ENCODE measurements at places on chromosomes 3 and 15. TPM values are rescaled to one million over a fixed set of nuclear protein-coding genes. Genes with fewer than 3 reads are reported as not detected.
A peak's percentile ranks its signal among the peaks of the same experiment; 100 is the strongest.

DNA sequence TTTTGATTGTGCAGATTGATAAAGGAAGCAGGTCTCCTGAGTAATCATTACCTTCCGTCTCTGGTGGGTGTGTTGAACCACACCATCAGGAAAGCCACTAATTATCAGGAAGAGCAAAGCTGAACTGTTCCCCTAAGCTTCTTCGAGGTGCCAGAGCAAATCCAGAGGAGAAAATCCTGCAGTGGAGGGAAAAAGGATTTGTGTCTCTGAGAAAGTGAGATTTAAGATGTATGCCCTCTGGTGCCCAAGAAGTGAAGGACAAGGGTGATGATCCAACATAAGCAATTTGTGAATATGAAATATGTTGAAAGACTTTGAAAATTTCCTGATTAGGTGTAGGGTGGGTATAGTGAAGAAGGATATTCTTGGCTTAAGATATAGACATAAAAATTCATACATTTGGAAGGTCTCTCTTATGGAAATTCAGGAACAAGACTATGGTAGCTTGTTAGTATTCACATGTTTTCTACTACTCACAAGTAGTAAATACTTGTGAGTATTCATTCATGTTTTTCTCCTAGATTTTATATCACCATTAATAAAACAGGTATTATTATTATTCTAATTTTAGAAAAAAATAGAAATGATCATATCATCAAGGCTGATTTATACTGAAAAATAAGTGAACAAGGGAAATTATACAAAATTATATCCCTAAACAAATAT is 34.8 kb downstream of the COMMD2 start:
- peak; percentile 37 for DNase-seq

DNA sequence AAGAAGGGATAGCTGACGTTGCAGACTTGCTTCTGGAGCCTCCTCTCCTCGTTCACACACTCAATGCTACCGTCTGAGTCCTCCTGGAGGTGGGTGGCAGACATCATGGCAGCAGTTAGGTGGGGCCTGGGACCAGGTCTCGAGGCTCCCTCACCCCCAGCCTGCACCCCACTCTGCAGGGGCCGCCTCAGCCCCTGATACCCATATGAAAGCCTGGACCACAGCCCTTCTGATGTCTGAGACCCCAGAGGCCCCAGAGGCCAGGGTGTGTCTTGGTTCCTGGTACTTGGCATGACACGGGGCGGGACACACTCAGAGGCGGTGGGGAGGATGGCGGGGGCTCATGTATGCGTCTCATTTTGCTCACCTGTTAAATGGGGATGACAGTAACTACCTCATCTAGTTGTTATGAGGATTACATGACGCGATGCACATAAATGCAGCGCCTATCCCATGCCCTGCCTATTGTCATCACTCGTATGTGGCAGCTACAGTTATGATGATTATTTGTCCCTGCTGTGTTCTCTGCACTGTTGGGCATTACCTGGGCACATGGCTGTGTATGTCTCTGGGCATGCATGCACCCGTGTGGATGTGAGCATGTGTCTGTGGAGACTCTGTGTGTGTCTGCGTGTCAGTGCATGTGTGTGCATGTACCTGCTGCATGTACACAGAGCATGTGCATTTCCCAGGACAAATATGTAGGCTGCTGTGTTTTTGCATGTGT is 39.9 kb downstream of the FEM1B start:
- DNase-seq, result no peak

DNA sequence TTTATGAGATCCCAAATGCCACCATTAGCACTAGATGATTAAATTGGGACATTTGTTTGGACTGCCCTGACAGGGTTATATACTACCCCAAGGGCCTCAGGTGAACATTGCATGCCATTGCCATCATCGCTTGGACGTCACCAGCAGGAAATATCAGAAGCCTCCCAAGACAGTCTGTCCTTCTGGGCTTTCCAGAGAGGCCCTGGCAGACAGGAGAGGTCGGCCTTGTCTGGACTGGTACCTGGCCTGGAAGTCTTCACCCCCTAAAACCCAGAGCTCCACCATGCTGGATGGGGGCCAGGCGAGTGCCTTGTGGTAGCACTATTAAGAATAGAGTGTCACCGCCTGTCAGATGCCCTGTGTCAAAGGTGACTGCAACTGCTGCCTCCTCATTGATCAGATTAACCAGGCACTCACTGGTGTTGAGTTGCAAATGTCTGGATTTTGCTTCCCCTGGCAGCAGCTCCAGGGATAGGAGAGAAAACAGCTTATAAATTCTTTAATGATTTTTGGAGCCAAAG is 324.1 kb upstream of the RASGRP1 start:
- no peak for DNase-seq

Gene STRC
- total RNA-seq, result 1.4 TPM

Gene NR1I2
- total RNA-seq, result not detected

Measured in glutamatergic neuron (in vitro differentiated cells).